Stimulated activated CD8-positive, alpha-beta memory T cell treated with anti-CD3 and anti-CD28 coated beads, Interleukin-4, amount 100 ng/mL, for 4 hours (primary cell): ENCODE measurements at places on chromosomes 5 and 9.

- DNase-seq: no peak
Measured at GRCh38 chr5:172429201-172429940, 25.0 kb downstream of the SH3PXD2B start.

DNA sequence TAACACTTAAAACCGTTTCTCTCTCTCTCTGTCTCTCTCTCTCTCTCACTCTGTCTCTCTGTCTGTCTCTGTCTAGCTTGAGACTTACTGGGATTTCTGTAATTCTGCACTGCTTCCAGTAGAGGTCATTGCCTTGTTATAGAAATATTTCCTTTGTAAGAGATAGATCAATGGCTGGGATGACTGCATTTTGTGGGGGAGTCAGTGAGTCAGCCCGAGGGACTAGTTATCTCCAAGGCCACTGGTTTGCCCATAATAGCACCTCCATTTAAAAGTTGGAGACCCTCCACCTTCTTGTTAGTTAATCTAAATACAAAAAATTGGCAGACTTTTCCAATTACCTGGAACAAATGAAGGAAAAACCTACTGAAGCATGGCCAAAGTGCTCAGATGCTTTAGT lies 547.2 kb downstream of the LRRC70 start:
- DNase-seq: no peak

- no peak for DNase-seq
Measured at GRCh38 chr9:127369428-127369827, 27.5 kb upstream of the SLC2A8 start.

- DNase-seq: no peak
Measured at GRCh38 chr5:143397302-143398052, 6.0 kb downstream of the NR3C1 start.

DNA sequence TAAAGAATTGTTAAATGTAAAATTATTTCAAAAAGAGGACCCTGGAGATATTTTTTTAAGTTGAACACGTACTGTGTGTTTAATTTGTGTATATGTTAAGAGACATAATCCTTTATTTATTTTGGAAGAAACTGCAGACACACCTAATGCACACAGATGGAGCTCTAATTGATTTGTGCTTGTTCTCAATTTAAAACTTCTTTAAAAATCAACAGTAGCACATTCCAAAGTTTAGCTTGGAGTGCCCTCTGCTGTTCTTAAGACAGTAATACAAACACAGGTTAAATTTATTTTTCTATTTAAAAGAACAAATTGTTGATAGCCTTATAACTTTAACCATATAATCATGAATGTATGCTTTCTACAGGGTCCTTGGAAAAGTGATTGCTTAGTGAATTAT lies 277.6 kb upstream of the ADAMTS16 start:
- DNase-seq: no peak
